ENCODE measurements at places on chromosomes 16 and 17. TPM values are rescaled to one million over a fixed set of nuclear protein-coding genes. Genes with fewer than 3 reads are reported as not detected.

The KCNG4 gene
- total RNA-seq, result not detected

The NECAB2 gene
- total RNA-seq, result not detected

The LPO gene
- 0.06 TPM for total RNA-seq

The TNS4 gene
- total RNA-seq, result not detected

The CCL11 gene
- total RNA-seq, result not detected

The GCGR gene
- not detected for total RNA-seq

The TAX1BP3 gene
- total RNA-seq, result 130 TPM

The FN3KRP gene
- 25.1 TPM for total RNA-seq

All from adrenal gland (tissue), 19 donors.